ENCODE measurements at places on chromosomes 3 and 15. TPM values are rescaled to one million over a fixed set of nuclear protein-coding genes. Genes with fewer than 3 reads are reported as not detected.

GRCh38 chr3:153628591-153628990 is 466.6 kb downstream of the RAP2B start:
- no peak overlapping the region for H3K4me3 ChIP-seq
- no peaks in the 10 kb centered on the region for H3K4me1 ChIP-seq
- no peaks in the 10 kb centered on the region for H3K36me3 ChIP-seq
- no peak overlapping the region for H3K27ac ChIP-seq

DNA sequence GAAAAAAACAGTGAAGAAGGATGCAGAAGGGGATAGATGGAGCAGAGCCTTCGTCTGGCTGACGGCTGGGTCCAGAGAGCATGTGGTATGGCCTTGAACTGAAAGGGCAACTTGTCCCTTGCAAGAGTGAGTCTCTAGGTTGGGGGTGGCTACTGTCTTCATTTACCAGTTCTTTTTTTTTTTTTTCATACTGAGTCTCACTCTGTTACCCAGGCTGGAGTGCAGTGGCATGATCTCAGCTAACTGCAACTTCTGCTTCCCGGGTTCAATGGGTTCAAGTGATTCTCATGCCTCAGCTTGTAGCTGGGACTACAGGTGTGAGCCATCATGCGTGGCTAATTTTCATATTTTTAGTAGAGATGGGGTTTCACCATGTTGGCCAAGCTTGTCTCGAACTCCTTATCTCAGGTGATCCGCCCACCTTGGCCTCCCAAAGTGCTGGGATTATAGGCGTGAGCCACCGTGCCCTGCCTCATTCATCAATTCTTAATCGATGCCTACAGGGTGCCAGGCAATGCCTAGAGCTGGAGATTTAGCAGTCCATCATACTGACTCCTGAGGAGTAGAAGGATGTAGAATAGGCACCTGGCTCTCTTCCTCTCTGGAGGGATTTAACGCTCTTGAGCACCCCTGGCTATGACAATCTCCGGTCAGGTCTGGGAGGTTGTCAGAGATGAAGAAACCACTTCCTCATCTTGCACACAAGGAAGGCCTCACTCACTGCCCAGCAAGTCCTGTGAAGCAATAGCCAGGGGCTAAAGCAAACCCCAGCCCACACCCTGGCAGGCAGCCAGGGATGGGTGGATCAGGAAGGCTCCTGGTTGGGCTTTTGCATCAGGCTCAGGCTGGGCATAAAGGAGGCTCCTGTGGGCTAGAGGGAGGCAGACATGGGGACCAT is at the start of gene CAMP:
CAMP (plus strand) TSS at position 880 of the 898 bp plus-strand sequence; CDS start at position 897, 17 bp downstream.
- H3K4me1 ChIP-seq = no peaks in the 10 kb centered on the region
- H3K27me3 ChIP-seq = no peaks in the 10 kb centered on the region
- no peak within 1 kb of the TSS for H3K27ac ChIP-seq
- no peak within 1 kb of the TSS for H3K4me3 ChIP-seq
- no peak for DNase-seq

DNA sequence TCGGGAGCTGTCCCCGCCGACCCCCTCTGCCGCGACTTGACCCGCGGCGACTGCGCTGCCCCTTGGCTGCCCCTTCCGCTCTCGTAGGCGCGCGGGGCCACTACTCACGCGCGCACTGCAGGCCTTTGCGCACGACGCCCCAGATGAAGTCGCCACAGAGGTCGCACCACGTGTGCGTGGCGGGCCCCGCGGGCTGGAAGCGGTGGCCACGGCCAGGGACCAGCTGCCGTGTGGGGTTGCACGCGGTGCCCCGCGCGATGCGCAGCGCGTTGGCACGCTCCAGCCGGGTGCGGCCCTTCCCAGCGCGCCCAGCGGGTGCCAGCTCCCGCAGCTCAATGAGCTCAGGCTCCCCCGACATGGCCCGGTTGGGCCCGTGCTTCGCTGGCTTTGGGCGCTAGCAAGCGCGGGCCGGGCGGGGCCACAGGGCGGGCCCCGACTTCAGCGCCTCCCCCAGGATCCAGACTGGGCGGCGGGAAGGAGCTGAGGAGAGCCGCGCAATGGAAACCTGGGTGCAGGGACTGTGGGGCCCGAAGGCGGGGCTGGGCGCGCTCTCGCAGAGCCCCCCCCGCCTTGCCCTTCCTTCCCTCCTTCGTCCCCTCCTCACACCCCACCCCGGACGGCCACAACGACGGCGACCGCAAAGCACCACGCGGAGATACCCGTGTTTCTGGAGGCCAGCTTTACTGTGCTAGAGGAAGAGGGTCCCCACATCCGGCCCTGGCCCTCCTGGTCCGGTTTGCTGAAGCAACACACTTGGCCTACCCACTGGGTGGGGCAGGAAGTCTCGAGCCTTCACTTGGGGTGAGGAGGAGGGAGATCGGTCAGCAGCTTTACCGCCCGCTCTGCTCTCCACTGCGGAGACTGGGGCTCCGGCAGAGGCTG is at the start of gene RASSF1:
RASSF1 (minus strand) TSS at position 389 of the 882 bp plus-strand sequence; CDS start at position 358, 31 bp downstream.
- DNase-seq = peak; percentile 80
- no peaks in the 10 kb centered on the region for H3K4me1 ChIP-seq
- H3K4me3 ChIP-seq = peak within 1 kb of the TSS; percentile 52
- peak within 1 kb of the TSS; percentile 94 for H3K27ac ChIP-seq
- no peaks in the 10 kb centered on the region for H3K36me3 ChIP-seq

Gene CORO2B
- 6.2 TPM for total RNA-seq

Gene SNTN
- total RNA-seq = not detected

Gene IQCF5
- total RNA-seq = not detected

DNA sequence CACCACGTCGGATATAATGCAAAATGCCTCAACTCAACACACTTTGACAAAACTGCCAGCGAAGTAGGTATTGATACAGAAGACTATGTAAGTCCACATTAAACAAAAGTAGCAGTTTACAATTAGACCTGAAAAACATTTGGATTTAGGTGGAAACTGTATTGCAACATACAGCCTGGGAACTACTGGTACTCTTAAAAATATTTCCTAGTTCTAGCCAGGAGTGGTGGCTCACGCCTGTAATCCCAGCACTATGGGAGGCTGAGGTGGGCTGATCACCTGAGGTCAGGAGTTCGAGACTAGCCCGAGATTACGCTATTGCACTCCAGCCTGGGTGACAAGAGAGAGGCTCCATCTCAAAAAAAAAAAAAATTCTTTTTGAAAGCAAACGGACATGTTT is 246.2 kb downstream of the ZBTB20 start:
- H3K27me3 ChIP-seq = no peaks in the 10 kb centered on the region
- H3K4me1 ChIP-seq = no peaks in the 10 kb centered on the region
- H3K36me3 ChIP-seq = no peaks in the 10 kb centered on the region
- no peak for DNase-seq

- no peaks in the 10 kb centered on the region for H3K36me3 ChIP-seq
- H3K27me3 ChIP-seq = no peaks in the 10 kb centered on the region
- no peak overlapping the region for H3K27ac ChIP-seq
- no peak overlapping the region for H3K4me3 ChIP-seq
- H3K4me1 ChIP-seq = no peaks in the 10 kb centered on the region
These were observed 24.7 kb upstream of the MCTP2 start for GRCh38 chr15:94206463-94207167.

GRCh38 chr3:111923095-111923771 is 55.6 kb upstream of the ABHD10 start:
- no peak for DNase-seq
- no peaks in the 10 kb centered on the region for H3K36me3 ChIP-seq
- no peak overlapping the region for H3K27ac ChIP-seq
- H3K27me3 ChIP-seq = no peaks in the 10 kb centered on the region

DNA sequence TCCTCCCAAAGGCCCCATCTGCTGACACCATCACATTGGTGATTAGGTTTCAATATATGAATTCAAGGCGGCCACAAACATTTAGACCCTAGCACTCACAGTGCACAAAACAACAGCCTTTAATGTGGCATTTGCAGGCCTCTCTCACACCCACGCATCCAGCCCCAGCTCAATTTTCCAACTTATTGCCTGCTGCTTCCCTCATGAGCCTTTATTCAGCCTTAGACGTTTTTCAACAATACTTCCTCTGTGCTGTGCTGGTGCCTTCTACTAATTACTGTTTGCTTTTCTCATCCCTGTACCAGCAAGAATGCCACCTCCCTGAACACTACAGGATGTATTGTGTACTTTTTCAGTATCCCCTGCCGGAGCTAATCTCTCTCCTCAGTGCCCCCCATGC is 334.6 kb downstream of the GABRB3 start:
- no peaks in the 10 kb centered on the region for H3K36me3 ChIP-seq
- no peak overlapping the region for H3K27ac ChIP-seq
- H3K4me3 ChIP-seq = no peak overlapping the region
- no peak for DNase-seq

GRCh38 chr3:100662113-100662823 is 47.0 kb upstream of the TFG start:
- H3K4me3 ChIP-seq = no peak overlapping the region
- no peaks in the 10 kb centered on the region for H3K4me1 ChIP-seq
- H3K27ac ChIP-seq = no peak overlapping the region
- no peak for DNase-seq

- H3K4me3 ChIP-seq = no peak overlapping the region
- H3K27ac ChIP-seq = no peak overlapping the region
- no peaks in the 10 kb centered on the region for H3K36me3 ChIP-seq
- DNase-seq = no peak
- no peaks in the 10 kb centered on the region for H3K27me3 ChIP-seq
These were observed 4.3 kb downstream of the EPHB1 start for GRCh38 chr3:134799393-134799792.

Gene CELF6
- 1.9 TPM for total RNA-seq

Gene NPAP1
- 0.41 TPM for total RNA-seq

GRCh38 chr3:62823461-62824050 is 51.7 kb downstream of the CADPS start:
- H3K36me3 ChIP-seq = no peaks in the 10 kb centered on the region
- no peaks in the 10 kb centered on the region for H3K27me3 ChIP-seq
- H3K27ac ChIP-seq = no peak overlapping the region
- no peak for DNase-seq
- no peak overlapping the region for H3K4me3 ChIP-seq

DNA sequence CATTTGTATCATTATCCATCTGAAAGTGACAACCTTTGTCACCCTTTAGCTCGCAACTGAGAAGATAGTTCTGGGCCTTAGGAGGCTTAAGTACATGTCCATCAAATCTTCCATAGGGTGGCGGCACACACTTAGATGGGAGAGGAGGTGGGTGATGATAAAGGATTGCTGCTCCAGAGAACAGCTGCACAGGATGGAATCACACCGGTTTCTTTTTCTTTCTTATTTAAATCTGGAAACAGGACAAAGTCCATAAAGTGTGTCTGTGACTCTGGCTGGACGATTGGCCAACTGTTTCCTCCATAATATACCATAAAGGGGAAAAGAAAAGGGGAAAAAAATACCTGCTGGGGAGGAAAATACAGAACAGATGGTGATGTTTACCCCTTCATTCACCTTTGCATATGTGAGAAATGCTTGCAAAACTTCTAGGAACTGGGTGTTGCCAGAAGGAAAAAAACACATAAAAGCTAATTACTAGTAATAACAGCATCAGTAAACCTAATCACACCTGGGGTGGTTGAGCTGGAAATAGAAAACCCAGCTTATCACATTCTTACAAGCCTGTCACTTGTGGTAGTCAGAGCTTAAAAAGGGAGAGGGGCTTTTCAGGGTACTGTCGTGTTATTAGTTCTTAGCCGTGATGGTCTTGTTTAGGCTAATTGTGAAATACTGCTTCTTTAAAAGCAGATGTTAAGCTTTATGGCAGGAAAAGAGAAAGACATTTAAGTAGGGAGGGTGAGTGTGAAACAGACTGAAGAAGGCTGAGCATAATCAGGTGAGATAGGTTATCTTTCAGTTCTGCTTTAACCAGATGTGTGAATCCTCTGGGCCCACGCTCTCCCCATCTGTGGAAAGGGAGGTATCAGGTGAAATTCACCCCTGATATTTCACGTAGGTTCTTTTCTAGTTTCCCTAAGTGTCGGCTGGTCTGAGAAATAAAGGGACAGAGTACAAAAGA is 16.7 kb downstream of the C2CD4A start:
- H3K4me1 ChIP-seq = no peaks in the 10 kb centered on the region
- H3K36me3 ChIP-seq = no peaks in the 10 kb centered on the region
- H3K27ac ChIP-seq = no peak overlapping the region
- DNase-seq = no peak

DNA sequence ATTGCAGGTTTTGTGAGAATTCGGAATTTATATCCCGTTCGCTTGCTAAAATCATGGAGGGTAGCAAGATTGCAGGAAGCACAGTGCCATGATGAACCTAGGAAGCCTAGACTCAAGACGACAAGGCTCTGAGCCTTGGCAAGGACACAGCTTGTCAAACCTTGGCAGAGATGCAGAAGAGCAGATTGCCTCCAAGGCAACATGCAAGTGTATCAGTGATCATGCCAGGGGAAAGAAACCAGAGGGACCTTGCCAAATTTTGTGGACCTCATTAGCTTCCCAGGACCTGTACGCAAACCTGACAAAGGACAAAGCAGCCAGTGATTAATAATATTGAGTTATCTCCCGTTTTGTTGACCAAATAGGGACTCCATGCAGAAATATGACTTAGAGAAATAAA is 159.7 kb downstream of the GOLIM4 start:
- no peaks in the 10 kb centered on the region for H3K27me3 ChIP-seq
- H3K36me3 ChIP-seq = no peaks in the 10 kb centered on the region
- no peak overlapping the region for H3K4me3 ChIP-seq
- H3K4me1 ChIP-seq = no peaks in the 10 kb centered on the region

- no peak overlapping the region for H3K27ac ChIP-seq
- H3K27me3 ChIP-seq = no peaks in the 10 kb centered on the region
- peak; percentile 17 for DNase-seq
- no peaks in the 10 kb centered on the region for H3K36me3 ChIP-seq
- no peaks in the 10 kb centered on the region for H3K4me1 ChIP-seq
- H3K4me3 ChIP-seq = no peak overlapping the region
These were observed 101.2 kb upstream of the SLC4A7 start for GRCh38 chr3:27585429-27585828.

DNA sequence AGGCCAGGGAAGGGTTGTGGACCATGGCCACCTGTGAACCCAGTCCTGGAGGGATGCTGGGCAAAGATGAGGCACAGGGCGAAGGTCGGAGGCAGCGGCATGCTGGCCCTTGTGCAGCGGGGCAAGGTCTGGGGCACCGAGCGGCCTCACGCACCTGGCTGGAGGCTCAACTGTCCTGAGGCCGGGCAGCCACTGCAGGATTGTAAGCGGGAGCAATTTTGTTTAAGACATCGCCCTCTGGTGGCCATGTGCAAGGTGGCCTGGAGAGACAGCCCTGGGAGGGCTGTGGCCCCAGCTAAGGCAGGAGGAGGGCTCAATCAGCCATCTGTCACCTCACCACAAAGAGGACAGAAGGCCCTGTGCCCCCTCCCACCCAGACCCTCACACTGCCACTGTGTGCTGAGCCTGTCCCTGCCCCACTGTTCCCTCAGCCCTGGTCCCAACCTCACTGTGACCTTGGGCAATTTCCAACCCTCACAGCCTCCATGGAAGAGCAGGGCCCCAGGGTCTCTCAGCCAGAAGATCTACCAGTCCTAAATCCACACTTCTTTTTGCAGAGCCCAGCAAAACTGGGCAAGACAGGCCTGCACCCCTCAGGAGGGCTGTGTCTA is 46.2 kb downstream of the TPRA1 start:
- H3K4me1 ChIP-seq = peaks cover 6% of the 10 kb centered on the region
- H3K36me3 ChIP-seq = no peaks in the 10 kb centered on the region
- no peaks in the 10 kb centered on the region for H3K27me3 ChIP-seq
- peak; percentile 52 for DNase-seq
- no peak overlapping the region for H3K4me3 ChIP-seq

All from uterus (tissue), 4 donors.